ENCODE measurements at places on chromosomes 6 and 20.

- no peak for DNase-seq
These were observed 62.7 kb downstream of the MEI4 start for GRCh38 chr6:77715588-77715987.

GRCh38 chr20:8424010-8424409 is 291.9 kb downstream of the PLCB1 start:
- no peak for DNase-seq

- no peak for DNase-seq
These were observed 178.2 kb upstream of the CST7 start for GRCh38 chr20:24770628-24771541.

GRCh38 chr6:14595751-14596150 is 478.2 kb downstream of the CD83 start:
- DNase-seq: no peak

- DNase-seq: no peak
These were observed 27.8 kb downstream of the ANKRD6 start for GRCh38 chr6:89460713-89461112.

DNA sequence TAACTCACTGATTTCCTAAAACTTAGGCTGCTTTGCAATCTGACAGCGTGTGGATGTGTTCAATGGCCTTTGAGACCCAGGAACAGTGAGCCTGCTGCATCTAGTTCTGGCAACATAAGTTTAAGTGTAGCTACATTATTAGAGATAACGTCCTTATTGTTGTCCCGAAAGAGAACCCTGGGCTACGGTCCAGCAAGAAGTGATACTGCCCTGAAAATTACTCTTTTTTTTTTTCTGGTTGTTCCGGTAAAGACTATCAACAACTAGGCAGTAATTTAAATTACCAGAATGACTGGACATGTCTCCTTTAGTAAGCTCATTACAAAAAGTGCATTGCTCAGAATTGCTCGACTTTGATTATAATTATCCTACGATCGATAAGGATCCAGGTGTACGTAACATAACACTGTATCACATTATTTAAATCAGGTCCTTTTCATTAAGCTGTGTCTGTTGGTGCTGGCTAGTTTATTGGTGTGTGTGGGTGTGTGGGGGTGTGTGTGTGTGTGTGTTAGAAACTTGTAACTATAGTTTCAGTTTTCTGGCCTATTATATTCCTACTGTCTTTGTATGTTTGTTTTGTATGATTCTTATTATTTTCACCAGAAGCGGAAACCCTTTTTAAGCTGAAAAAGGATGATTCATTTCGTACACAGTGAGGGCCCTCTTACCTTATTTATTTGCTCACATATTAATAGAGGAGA is 3.0 kb downstream of the TSHZ2 start:
- no peak for DNase-seq

DNA sequence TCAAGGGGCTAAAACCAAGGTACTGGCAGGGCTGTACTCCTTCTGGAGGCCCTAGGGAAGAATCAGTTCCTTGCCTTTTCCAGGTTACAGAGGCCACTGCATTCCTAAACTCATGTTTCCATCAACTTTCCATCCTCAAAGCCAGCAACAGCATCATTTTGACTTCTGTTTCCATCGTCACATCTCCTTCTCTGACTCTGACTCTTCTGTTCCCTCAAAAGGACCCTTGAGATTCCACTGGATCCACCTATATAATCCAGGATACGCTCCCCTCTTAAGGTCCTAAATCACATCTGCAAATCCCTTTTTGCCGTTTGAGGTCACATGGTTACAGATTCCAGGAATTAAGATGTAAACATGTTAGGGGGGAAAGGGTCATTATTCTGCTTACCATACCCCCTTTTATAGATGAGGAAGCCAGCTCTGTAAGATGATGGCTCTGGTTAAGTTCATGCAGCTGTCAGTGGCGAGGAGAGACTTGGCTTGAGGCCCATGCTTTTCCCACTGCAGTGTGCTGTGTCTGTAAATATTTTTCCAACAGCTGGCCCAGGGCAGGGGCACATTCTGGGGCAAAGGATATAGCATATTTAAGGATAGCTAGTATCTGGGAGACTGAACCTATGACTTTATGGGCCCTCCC is 114.6 kb downstream of the TNFRSF21 start:
- no peak for DNase-seq

DNA sequence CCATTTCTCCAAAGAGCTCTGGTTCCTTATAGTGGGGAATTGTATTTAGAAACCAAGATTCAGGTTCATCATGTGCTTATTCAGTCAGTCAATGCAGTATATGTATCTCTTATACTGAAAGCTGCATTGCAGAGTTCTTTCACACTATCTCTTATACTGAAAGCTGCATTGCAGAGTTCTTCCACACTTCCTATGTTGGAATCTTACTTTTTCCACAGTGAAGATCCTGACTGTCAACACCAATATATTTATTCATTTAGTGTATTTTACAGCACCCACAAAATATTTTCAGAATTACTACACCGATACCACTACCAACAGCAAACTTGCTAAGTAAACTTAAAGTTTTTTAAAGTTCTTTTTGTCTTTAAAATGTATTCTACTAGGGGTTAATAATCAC is 349.3 kb upstream of the MMS22L start:
- no peak for DNase-seq

GRCh38 chr6:16523606-16524379 is 237.5 kb downstream of the ATXN1 start:
- no peak for DNase-seq

DNA sequence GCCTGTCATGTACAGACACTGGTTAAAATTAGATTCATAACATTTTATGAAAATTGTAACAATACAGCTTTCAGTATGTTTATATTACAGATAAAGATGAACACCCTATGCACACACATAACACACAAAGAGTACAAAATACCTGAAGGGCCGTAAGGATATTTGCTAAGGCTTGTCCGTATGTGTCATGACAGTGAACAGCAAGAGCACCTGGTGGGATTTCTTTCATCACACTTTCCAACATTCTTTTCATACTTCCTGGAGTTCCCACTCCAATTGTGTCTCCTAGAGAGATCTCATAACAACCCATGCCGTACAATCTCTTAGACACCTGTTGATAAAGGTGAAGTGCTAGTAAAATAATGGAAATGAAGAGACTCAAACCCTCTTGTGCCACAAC is 83.7 kb downstream of the HMGCLL1 start:
- DNase-seq: no peak

- DNase-seq: no peak
These were observed 10.0 kb downstream of the PXDC1 start for GRCh38 chr6:3741477-3741871.

- no peak for DNase-seq
These were observed 10.8 kb upstream of the DTNBP1 start for GRCh38 chr6:15673666-15674065.

GRCh38 chr20:35296101-35296554 is 3.9 kb upstream of the FAM83C start:
- DNase-seq: no peak

DNA sequence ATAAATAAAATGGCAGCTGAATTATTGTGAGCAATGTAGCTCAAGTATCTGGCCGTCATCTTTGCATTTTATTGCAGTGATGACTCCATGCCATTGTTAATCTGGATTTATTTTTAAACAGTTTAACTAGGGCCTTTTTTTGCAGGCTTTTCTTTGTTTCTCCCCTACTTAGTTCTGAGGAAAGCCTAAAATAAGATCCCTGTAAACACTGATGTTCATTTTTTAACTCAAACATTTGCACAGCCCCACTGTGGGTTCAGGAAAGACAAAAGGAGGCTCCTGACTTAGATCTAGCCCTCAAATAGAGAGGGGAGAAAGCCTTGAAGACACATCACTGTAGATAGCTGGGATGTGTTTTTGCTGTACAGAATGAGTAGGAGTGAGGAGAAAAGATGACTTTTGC is 69.2 kb downstream of the PLEKHG1 start:
- DNase-seq: no peak

GRCh38 chr20:11691766-11692165 is 225.9 kb upstream of the BTBD3 start:
- DNase-seq: no peak

- DNase-seq: no peak
These were observed 19.0 kb upstream of the UTRN start for GRCh38 chr6:144266091-144266649.

DNA sequence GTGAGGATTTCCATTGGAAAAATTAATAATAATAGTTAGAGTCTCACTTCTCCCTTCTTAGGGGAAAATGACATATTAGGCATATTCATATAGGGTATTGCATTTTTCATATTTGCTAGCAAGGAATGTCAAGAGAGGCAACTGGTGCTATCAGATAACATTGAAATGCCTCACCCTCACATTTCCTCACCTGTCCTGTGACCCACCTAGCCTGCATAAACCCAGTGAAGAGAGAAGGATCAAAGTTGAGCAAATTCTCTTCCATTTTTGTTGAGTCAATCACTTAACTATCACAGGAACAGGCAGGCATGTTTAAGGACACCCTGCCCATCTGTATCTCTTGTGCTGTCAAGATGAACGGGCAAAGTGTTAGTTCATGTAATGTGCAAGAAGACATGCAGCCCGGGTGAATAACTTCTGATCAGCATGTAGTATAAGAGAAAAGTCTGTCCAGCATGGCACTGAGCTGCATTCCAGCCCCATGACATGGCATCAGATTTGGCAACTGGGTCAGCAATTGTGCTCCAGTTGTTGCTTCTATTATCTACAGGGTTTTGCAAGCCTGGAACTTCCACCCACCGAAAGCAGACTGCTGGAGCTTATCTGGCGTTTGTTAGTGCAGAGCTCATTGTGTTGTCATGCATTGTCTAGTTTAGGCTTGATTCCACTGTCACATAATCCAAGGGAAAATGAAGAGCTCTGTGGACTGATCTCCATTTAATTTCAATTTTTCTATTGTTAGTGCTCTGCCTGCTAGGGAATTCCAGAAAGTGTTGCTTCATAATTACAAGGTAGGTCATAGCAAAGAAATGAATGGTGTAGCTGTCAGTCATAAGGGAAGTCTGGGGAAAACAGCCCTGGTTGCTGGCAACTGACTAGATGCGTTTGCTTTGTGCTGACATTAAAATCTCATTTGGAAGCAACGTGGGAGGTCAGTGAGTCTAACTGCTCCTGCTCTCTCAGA is 138.4 kb upstream of the TNFAIP3 start:
- no peak for DNase-seq

GRCh38 chr20:31678389-31679356 is 41.0 kb downstream of the COX4I2 start:
- DNase-seq: no peak

GRCh38 chr6:106939848-106940247 is 34.7 kb downstream of the CD24 start:
- DNase-seq: no peak

GRCh38 chr6:92231171-92231701 is 1188.1 kb downstream of the EPHA7 start:
- peak; percentile 78 for DNase-seq

- no peak for DNase-seq
These were observed 43.0 kb downstream of the PRDM1 start for GRCh38 chr6:106128981-106129781.

DNA sequence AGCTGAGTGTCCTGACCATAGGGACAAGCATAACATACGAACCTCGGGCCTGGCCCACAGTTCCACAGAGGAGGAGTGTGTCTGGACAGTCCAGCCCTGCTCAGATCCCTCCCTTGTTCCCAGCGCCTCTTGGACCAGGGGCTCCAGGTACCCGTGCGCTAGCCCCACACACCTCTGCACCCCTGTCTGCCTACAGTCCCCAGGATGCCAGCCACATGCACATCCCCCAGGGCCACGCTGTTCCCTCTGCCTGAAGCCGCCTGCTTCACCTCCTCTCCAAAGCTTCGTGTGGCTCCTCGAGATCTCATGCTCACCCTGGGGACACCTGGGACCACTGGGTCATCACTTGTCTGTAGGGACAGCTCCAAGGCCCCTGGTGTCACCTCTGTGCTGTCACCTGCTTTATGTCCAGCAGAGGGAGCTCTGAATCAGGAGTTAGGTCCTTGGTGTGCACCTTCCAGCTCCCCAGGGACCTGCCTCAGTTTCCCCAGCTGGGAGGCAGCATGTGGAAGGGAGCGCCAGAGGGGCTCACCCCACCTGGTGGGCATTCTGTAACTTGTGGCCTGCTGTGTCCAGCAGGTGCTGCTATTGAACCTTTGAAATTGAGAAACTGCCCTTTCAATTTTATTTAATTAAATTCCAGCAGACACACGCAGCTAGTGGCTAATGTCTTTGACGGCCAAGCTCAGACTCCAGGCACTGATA is 7.3 kb upstream of the YTHDF1 start:
- DNase-seq: no peak

GRCh38 chr6:155828989-155829388 is 373.4 kb upstream of the NOX3 start:
- no peak for DNase-seq

DNA sequence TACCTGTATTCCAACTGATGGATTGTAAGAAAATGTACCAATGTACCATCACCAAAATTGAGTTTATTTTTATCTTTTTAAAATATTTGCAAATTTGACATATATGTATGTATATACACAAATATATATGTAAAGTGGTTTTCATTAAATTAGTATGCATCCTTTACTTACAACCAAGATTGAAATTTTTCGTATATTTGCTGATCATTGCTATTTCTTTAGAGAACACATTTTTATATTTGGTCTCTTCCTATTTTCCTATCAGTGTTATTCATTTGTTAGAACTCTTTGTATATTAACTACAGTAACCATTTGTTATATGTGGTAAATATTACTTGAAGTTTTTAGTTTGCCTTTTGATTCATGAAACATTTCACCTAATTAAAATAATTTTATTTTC is 74.2 kb downstream of the MTFR2 start:
- DNase-seq: no peak

- no peak for DNase-seq
These were observed 691.7 kb downstream of the GRIK2 start for GRCh38 chr6:102085257-102085656.

GRCh38 chr6:6542357-6542756 is 46.2 kb upstream of the LY86 start:
- DNase-seq: no peak

DNA sequence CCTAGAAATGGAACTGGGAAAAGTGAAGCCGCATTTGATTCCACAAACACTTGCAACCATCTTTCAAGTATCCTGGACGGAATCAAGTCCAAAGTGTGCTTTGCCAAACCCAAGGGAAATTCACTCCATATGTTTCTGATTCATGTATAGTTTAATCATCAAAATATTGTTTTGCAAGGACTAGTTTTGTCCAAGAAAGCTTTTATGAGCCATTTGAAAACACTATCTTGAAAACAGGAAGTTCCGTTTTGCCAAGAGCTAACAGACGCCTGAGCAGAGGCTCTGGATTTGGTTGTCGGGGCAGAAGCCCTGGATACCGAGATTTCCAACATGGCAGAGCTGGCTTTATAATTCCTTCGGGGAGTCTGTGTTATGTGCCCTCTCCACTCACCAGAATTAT is 251.1 kb downstream of the PHACTR1 start:
- DNase-seq: no peak

DNA sequence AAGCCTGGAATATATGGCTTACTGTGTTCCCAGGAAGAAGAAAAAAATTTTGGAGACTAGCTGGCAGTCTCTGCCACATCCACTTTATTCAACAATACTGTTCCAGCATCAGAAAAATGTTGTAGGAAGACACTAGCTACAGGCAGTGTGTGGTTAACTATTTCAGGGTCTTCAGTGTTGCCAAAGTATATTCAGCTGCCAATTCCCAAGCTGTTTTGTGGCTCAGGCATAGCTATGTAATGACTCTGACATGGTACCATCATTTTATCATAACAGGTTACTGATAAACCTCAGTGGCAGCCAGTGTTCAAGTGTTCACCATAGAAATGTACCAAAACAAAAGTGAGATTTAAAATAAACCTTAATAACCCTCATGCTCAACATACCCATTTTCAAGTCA is 503.1 kb downstream of the ADGRB3 start:
- no peak for DNase-seq

GRCh38 chr6:14349507-14349906 is 231.9 kb downstream of the CD83 start:
- no peak for DNase-seq

- no peak for DNase-seq
These were observed 466.5 kb downstream of the MMUT start for GRCh38 chr6:48996461-48997119.
